SHP77 treated with DMSO at 0.1 percent for 48 hours (cell line): ENCODE measurements at places on chromosomes 13 and 19.

DNA sequence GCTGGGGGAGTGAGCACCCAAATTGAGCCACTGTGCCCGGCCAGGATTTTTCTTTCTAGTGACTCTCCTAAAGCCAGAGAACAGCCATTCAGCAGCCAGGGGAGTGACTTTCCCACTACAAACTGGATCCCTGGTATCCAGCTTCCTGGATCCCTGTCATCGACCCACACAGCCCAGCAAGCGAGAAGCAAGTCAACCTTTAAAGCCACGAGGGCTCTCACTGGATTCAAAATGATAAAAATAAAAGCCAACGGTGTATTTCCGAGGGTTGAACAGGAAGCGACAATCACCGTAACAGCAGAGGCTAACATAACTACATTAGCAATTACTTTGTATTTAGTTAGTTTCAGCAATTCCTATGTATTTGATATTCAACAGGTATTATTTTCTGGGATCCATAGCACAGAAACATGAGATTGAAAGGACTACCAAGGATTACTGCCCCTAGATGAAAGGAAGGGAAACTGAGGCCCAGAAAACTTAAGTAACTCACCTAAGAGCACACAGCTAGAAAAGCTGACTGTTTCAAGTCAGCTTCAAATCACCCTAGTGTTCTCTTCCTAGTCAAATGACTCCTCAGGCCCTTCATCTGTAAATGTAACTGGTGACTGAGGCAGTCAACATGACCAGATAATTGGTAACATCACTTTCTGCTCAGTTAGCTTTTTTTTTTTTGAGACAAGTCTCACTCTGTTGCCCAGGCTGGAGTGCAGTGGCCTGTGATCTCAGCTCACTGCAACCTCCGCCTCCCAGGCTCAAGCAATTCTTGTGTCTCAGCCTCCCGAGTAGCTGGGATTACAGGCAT, 2.7 kb downstream of the RFX1 start:
- DNase-seq, result no peak

GRCh38 chr19:48271531-48272151, 1.8 kb downstream of the ZNF114 start:
- no peak for DNase-seq

- peak; percentile 48 for DNase-seq
Observed at GRCh38 chr13:51764184-51765141, 39.5 kb downstream of the DHRS12 start.

DNA sequence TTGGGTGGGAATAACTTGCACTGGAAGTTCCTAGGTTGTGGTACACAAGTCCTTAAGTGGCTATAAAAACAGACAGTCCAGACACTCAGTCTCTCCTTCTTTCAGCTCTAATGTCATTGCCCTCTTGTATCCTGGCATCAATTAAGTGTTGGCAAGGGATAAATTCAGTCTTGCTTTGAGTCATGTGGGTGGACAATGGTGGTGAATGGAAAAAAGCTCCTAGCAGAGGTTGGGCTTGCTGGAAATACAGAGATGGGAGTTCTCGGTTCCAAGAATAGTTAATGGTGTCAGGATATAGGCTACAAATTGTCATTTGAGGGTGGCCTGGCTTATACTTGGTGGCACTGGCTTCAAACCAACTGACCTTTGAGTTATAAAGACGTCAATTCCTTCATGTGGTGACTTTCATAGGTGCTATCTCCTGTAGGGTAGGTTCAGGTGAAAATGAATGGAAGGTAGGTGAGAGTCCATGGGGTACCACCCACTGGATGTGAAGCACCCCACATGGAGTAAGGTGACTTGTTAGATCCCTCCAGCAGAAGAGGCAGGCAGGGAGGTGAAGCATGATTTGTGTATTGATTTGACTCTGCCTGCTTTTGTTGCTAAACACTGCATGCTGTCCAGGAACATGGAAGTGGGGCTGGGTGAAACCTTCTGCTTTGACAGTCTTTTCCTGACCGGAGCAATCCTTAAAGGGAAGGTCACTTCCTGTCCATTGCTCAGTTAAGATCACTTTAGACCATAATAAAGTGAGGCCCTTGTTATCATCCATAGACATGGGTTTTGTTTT, 102.0 kb downstream of the LACC1 start:
- DNase-seq, result no peak

GRCh38 chr13:41465898-41466320, 8.6 kb downstream of the RGCC start:
- no peak for DNase-seq

- DNase-seq, result no peak
Observed at GRCh38 chr19:7540761-7541474, 5.4 kb downstream of the PNPLA6 start.

- no peak for DNase-seq
Observed at GRCh38 chr13:113734099-113734825, 24.8 kb upstream of the TMEM255B start.

GRCh38 chr19:27925202-27925601, 1287.7 kb downstream of the UQCRFS1 start:
- DNase-seq, result no peak

GRCh38 chr13:95226050-95226449, 75.2 kb downstream of the ABCC4 start:
- no peak for DNase-seq

DNA sequence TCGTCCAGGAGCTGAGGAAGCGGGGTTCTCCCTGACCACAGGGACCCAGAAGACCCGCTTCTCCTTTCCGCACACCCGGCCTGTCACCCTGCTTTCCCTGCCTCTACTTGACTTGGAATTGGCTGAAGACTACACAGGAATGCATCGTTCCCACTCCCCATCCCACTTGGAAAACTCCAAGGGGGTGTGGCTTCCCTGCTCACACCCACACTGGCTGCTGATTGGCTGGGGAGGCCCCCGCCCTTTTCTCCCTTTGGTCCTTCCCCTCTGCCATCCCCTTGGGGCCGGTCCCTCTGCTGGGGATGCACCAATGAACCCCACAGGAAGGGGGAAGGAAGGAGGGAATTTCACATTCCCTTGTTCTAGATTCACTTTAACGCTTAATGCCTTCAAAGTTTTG, 18.9 kb downstream of the VASP start:
- peak; percentile 32 for DNase-seq

DNA sequence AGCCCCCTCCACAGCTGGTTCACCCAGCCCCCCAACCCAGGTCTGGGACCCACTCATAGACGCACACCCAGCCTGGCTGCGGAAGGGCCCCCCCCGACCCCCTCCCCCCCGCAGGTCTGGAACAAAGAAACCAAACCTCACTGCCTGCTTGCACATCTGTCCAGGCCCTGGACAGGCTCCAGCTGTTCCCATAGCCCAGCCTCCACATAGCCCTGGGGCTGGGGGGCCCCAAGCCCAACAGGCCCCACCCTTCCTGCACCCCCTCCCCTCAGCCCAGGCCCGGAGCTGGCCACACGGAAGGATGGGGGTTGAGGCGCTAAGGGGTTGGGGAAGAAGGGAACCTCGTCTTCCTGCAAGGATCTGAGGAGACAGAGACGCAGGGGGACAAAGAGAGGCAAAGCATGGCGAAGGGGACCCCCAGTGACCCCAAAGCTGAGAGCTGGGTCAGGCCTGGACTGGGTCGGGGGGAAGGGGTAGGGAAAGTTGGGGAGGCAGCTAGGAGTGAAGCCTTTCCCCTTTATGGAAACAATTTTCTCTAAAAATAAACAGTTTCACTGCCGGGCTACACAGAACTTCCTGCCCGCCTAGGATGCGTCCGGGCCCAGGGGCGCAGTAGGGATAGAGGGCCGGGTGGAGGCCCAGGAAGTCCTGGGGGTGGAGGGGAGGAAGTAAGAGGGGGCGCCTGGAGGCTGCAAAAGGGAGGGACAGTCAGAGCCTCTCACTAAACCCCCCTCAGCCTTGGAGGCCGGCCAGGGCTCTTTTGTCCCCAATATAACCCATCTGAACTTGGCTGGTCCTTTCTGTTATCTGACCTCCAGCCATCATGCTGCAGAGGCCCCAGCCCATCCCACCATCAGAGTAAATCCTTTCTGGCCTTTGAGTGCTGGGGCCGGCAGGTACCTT, 2.4 kb downstream of the KANK2 start:
- DNase-seq, result no peak

DNA sequence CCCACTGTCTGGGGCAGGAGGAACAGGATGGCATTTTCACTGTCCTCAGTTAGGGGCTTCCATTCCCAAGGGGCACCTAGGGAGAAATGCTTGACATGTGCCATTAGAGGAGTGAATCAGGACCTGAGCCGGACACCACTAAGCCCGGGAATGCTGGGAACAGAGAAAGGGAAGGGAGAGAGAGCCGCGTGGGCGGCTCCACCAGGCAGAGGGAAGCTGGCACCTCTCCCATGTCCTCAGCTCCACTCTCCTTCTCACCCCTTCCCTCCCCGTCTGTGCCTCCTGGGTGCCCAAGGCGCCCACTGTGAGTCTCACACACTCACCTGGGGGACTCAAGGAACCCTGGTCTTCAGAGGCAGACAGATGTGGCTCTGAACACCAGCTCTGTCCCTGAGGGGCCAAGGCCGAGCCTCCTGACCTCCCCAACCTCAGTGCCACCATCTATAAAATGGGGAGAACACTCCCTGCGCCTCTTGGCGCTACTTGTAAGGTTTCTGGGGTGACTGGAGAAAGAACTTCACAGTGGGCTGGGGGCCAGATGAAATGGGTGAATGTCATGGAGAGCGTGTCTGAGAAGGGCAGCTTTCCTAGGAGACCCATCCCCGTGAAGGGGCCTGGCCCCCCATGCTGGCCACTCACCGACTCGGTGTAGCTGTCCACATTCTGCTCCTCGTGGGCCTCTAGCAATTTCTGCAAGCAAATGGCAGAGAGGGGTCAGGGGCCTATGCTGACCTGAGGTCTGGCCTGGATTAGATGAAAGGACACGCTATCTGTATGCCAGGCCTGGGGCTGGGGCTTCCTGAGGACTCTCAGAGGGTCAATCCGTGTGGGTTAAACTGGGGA, 5.3 kb upstream of the KPTN start:
- no peak for DNase-seq

DNA sequence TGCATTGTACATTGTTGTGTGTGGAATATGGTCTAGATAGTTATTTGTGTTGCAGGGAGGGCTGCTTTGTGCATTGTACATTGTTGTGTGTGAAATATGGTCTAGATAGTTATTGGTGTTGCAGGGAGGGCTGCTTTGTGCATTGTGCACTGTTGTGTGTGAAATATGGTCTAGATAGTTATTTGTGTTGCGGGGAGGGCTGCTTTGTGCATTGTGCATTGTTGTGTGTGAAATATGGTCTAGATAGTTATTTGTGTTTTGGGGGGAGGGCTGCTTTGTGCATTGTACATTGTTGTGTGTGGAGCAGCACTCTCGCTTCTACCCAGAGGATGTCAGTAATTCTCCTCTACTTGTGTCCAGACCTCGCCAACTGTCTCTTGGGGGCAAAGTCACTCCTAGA, 36.3 kb upstream of the ZNF835 start:
- DNase-seq, result no peak

- no peak for DNase-seq
Observed at GRCh38 chr13:93936901-93937300, 542.6 kb downstream of the DCT start.

GRCh38 chr19:35433448-35433847, 14.6 kb upstream of the FFAR2 start:
- DNase-seq, result no peak

DNA sequence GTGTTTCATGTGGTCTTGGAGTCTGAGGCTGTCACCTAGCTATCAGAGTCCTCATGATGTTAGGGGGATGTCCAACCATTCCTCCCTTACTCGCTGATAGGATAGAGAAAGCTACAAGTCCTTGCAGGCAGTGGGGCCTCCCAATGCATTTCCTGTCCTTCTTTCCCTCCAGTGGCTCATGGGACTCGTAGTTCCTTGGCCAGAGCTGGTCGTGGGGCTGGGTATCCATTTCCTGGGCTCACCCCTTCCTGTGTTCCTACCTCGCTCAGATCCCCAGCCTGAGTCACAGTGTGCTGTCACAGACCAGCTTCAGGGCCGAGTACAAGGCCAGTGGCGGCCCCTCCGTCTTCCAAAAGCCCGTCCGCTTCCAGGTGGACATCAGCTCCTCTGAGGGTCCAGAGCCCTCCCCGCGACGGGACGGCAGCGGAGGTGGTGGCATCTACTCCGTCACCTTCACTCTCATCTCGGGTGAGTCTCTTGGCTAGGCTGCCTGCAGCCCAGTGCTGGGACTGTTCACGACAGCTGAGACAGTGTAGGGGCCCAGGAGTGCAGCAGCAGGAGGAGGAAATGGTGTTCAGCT, 19.1 kb downstream of the TMEM150B start:
- no peak for DNase-seq

- no peak for DNase-seq
Observed at GRCh38 chr13:97255515-97256021, 33.4 kb downstream of the MBNL2 start.

DNA sequence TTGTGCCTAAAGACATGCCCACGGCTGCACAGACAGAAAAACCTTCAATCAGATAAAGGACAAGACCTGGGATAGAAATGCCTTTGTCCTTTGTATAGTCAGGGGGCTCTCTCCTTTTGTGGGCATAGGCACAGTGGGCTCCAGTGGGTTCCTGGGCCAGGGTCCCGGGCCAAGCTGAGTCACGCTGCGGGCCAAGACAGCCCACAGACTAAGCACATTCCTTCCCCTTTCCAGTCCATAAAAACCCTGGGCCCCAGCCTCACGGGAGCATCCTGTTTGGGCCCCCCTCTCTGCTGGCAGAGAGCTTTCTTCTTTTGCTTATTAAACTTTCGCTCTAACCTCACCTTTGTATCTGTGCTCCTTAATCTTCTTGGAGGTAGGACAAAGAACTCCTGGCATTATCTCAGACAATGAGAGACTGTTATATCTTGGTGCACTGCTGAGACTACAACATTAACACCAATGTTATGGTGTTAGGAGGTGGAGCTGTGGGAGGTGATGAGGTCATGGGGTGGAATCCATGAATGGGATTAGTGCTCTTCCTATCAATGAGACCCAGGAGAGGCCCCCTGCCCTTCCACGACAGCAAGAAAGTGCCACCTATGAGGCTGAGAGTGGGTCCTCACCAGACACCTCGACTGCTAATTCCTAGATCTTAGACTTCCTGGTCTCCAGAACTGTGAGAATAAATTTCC, 20.8 kb upstream of the FBXL3 start:
- DNase-seq, result no peak

DNA sequence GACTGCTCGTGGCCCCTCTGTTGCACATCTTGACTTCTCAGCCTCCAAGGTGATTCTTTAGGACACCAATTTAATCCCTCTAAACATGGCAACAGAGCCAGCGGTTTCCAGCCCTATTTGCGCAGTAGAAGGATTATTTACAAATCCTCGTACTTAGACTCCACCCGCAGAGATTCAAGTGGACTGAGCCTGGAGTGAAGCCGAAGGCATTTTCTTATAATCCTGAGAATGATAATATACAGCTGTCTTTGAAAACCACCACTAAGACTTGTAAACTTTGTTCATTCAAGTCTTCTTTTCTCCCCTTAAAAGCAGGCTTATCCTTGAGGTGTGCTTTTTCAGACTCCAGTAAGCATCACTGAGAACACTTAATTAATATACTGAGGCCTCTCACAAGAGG, 4.8 kb upstream of the DPRX start:
- no peak for DNase-seq

GRCh38 chr19:48321372-48321621, 4.1 kb upstream of the EMP3 start:
- peak; percentile 87 for DNase-seq

GRCh38 chr19:3357992-3358688, 8.2 kb upstream of the NFIC start:
- no peak for DNase-seq
